ENCODE measurements at places on chromosomes 1 and 21. TPM values are rescaled to one million over a fixed set of nuclear protein-coding genes. Genes with fewer than 3 reads are reported as not detected.

DNA sequence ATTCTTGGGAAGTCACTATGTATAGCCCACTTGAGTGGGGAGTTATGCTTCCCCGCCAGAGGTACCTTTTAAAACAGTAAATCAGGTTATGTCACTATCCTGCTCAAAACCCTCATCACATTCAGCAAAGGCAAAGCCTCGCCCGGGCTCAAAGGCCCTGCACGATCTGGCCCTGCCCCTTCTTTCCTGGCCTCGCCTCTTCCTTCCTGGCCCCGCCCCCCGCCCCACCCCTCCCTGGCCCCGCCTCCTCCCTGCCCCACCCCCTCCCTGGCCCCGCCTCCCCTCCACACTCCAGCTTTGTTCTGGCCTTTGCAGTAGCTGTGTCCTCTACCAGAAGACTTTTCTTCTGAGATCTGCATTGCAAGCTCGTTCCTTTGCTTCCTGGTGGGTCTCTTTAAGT, 6.6 kb downstream of the LDLRAD2 start:
- no peak for DNase-seq

- DNase-seq, result no peak
Observed at GRCh38 chr1:171221665-171222591, 26.4 kb upstream of the FMO1 start.

DNA sequence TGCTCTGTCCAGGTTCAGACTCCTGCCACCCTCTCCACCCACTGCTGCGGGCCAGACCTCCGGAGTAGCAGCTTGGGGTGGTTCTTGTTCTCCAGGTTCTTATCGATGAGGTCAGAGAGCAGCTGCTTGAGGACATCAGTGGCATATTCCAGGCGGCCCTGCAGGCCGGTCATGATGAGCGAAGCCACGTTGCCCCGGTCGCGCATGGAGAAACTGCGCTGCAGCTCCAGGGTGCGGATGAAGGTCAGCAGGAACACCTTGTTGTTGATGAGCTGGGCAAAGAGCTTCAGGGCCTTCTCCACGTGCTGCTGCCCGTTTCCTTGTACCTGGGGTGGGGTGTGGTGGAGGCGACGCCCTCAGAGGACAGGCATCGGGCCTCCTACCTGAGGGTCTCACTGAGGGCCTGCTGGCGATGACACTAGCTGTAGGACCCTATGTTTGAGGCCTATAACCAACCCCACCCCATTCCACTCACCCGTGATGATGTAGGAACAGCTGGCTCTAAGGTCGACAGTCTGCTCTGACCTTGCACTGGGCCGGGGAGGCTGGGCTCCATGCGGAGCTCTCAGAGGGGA, 131.2 kb upstream of the CD34 start:
- DNase-seq, result no peak

DNA sequence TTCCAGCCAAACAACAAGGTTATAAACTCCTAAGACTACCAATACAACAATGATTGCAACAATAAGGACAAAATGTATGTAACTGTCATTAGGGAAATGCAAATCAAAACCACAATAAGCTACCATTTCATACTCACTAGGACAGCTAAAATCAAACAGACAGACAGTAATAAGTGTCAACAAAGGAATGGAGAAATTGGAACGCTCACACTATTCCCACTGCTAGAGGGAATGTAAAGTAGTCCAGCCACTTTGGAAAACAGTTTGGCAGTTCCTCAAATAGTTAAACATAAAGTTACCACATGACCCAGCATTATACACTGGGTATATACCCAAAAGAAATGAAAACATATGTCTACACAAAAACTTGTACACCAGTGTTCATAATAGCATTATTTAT, 9.3 kb downstream of the PRKAB2 start:
- DNase-seq, result no peak

DNA sequence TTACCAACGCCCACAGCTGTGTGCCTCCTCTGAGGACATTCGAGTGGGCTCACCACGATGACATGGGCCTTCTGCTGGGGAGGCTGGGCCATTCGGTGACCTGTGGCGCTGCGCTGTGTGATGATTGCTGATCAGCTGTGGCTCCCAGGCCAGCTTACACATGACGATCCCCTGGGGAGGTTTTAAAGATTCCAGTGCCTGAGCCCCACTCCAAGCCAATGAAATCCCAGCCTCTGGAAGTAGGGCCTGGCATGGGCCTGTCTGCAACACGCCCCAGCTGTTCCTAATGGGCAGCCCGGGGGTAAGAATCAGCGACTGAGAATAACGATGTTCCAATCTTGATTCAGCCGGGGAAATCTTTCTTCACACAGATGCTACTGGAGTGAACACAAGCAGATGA, 153.7 kb downstream of the KCNJ6 start:
- DNase-seq, result no peak

- DNase-seq, result no peak
Observed at GRCh38 chr21:19998453-19998852, 999.8 kb upstream of the NCAM2 start.

GRCh38 chr1:228980232-228980937, 245.1 kb downstream of the RHOU start:
- no peak for DNase-seq

- DNase-seq, result peak; percentile 56
Observed at GRCh38 chr1:221743416-221744208, 1.7 kb upstream of the DUSP10 start.

- DNase-seq, result no peak
Observed at GRCh38 chr21:31258073-31258472, 86.0 kb downstream of the TIAM1 start.

DNA sequence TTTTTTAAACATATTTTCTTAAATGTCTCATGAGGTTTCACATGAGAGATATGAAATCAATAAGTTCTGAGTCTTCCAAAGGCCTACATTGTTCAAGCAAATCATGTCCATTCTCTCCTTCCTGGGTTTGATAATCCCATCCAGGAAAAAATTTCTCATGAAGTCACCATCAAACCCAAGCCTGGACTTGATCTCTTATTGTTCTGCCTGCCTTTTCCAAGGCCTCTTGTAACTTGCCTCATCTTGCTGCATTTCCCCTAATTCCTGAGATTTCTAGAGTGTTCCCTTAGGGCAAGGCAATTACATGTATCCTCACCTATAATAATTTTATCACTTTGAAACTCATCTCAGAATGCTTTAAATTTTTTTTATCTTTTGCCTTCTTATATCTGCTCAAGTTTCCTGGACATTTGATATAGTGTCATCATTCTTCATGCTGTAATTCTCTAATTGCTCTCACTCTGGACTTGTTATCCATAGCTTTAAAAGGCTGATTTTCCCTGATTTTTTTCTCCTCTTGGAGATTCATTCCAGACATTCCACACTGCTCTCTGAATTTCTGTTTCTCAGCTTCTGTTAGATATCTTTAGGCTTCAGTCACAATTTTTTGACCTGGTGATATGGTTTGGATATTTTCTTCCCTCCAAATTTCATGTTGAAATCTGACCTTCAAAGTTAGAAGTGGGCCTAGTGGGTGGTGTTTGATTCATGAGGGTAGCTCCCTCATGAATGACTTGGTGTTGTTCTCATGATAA, 126.4 kb downstream of the LRRC7 start:
- no peak for DNase-seq

- DNase-seq, result peak; percentile 5
Observed at GRCh38 chr1:158496374-158496773, 24.4 kb downstream of the OR10R2 start.

- peak; percentile 3 for DNase-seq
Observed at GRCh38 chr1:189939967-189940366, 537.7 kb downstream of the BRINP3 start.

GRCh38 chr21:43959231-43960116, 52.6 kb upstream of the TRAPPC10 start:
- DNase-seq, result no peak

GRCh38 chr1:47709872-47710231, 272.0 kb downstream of the FOXD2 start:
- DNase-seq, result no peak

GRCh38 chr1:151993084-151993733, 450 bp downstream of the S100A10 start:
- no peak for DNase-seq

DNA sequence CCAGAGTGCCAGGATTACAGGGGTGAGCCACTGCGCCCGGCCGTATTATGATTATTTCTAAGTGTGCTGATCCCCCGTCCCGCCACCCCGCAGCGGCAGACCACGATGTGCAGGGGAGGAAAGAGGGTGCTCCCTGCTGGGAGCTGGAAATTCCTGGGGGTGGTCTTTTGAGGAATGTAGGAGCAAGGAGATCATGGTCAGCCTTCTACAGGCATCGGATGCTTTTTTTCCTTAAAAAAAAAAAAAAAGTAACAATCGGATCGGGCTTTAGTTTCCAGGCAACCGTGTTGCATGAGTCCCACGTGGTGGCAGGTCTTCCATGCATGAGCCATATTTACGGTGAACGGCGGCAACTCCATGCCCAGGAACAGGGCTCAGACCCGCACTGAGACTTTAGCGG, 74.2 kb upstream of the COX20 start:
- no peak for DNase-seq

DNA sequence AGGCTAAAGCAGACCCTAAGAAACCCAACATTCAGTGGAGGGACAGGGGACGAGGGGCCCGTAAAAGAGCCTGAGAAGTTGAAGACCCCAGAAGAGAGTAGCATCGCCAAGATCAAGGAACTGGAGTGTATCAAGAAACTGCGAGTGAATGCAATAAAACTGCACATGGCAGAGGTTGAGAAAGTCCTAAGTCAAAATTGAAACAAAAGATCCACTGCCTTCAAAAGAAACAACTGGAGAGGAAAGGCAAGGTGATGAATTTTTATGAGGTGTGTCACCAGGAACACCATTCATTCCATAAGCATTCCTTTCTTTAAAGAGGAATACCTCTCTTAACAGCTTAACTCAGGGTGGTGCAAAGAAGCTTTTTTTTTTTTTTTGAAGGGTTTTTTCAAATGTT, 38.3 kb upstream of the ADORA3 start:
- DNase-seq, result peak; percentile 86

DNA sequence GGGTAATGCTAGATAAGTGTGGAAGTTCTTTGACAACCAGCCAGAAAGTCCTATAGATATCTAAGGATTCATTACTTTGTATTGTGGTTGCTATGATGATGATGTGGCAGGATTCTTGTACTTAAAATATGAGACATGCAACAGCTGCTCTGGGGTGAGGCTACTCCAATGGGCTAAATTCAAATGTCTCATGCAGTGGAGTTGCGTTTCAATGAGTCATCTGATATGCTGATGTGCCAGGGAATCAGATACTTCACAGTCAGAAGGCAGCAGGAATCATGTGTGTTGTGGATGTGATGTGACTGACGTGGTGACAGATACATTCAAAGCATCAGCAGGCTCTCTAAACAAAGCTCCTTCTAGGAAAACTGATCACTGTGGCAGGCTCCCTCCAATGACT, 66.5 kb downstream of the TSEN15 start:
- peak; percentile 97 for DNase-seq

DNA sequence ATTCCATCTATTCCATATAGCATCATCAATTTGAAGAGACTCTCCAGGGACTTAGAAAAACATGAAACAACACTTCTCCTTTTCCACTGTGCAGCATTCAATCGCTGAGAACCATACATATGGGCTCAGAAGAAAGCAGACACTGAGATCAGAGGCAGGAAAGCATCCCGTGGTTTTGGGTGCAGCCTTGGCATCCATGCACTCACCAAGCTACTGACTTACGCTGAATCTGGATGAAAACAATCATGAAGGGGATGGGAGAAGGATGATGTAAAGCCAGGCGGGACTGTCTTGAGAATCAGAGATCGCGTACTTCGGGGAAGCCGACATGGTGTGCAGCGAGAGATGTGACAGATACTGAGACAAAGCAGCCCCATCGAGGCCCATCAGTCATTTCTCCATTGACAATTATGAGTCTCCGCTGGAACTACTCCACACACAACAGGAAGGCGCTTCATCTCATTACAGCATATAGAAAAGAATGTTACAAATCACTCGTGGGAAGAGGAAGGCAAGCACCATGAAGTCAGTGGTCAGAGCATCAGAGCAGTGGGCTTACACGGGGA, 2.3 kb upstream of the TIAM1 start:
- no peak for DNase-seq

Gene SPRR2G
- not detected for total RNA-seq

Gene LCE2C
- total RNA-seq, result not detected

Gene RBM11
- total RNA-seq, result not detected

All from HT1080 (cell line).